ENCODE measurements at places on chromosomes 6 and 20. TPM values are rescaled to one million over a fixed set of nuclear protein-coding genes. Genes with fewer than 3 reads are reported as not detected.

Gene NEU1
- total RNA-seq: 109 TPM

Gene DSP
- total RNA-seq: under 0.01 TPM

Gene SDCBP2
- 2.1 TPM for total RNA-seq

Gene PTPN1
- 20.0 TPM for total RNA-seq

Gene GLP1R
- total RNA-seq: not detected

Gene AGER
- total RNA-seq: 0.50 TPM

Gene CCN6
- not detected for total RNA-seq

Gene GJA1
- 209 TPM for total RNA-seq

Gene TAB2
- total RNA-seq: 27.2 TPM

Gene RNF144B
- 0.83 TPM for total RNA-seq

Gene MARCKS
- 81.7 TPM for total RNA-seq

Gene ABHD16A
- total RNA-seq: 72.0 TPM

Gene PI3
- not detected for total RNA-seq
